ENCODE measurements at places on chromosomes 5 and 9.

DNA sequence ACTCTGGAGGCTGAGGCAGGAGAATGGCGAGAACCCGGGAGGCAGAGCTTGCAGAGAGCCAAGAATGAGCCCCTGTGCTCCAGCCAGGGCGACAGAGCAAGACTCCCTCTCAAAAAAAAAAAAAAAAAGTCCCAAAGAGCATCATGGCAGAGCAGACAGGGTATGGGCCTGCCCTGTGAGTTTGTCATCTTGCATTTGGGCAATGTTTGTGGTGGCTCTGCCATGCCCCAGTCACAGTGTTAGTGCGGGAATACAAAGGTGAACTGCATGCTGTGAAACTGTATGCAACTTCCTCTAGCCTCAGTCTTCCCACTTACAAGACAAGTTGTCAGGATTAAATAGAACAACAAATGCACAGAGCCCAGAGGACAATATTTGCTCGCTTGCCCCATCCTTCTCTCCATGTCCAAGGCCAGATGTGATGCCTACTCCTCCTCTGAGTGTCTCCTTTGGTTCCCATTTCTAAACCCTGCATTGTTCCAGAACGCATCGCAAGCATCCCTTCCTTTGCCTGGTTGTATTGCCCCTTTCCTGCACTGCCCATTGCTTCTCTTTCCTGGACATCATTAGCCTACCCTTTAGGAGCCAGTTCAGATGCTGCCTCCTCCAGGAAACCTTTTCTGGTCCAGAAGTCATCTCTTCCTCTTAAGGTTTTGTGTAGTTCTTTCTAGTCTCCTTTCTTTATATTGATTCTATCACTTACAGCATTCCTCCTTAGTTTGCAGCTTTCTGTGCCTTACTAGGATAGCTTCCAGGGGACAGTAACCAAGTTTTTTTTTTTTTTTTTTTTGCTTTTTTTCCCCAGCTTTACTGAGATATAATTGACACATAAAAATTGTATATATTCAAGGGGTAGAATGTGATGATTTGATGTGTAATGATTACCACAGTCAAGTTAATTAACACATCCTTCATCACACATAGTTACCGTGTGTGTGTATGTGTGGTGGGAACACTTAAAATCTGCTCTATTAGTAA lies 69.0 kb upstream of the TNFAIP8 start:
- no peak for DNase-seq

GRCh38 chr9:96245399-96245798 lies 56.6 kb downstream of the HSD17B3 start:
- DNase-seq, result no peak

DNA sequence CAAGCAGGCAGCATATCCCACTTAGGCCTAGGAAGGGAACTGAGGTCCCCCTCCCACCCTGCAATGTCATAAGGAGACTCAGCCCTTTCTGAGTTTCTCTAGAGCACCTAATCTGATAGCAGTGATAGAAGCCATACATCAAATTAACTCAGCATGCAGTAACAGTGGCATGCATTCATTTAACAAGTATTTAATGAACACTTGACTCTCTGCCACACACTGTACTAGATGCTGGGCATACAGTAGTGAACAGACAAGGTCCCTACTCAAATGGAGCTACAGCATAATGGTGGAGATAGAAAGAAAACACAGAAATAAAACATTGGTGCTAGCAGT lies 58.6 kb downstream of the SLC22A5 start:
- DNase-seq, result no peak

DNA sequence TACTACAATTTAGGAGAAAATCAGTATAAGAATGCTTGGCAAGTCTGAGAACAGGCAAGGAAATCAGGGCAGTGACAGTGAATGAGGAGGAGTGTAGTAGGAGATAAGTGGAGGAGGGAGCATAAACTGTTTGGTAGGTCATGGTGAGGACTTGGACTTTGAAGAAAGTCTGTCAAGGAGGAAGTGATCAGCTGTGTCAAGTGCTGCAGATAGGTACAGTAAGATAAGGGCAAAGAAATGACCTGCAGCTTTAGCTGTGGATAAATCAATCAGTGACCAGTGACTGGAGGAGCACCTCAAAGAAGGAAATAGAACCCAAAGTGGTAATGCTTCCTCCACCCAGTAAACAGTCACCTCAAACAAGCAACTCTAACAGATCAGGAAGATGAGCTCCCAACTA lies 106.3 kb downstream of the RAPGEF6 start:
- no peak for DNase-seq

DNA sequence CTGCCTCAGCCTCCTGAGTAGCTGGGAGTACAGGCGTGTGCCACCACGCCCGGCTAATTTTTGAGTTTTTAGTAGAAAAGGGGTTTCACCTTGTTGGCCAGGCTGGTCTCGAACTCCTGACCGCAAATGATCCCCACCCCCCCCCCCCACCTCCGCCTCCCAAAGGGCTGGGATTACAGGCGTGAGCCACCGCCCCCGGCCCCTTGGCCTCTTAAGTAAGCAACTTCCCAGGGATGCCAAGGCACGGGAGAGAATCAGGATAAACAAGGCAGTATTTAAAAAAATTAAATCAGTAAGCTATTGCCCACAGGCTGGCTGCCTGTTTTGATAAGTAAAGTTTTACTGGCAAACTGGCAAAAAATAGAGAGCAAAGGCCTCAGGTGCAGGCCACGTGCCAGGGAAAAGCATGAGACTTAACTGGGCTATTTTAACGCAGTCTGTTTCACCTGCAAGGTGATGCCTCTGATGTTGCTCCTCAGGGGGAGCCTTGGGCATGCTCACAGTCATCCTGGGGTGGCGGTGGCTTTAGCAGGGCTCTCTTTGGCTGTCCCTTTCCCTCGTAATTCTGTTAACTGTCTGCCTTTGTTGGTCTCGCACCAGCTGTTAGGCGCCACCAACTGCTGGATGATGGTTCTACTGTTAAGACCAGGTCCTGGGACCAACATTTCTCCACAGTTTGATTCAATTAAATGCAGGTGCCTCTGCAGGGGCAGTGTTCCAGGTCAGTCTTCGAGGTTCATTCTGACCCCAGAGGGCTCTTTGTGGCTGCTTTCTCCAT lies 19.4 kb upstream of the RNF130 start:
- peak; percentile 25 for DNase-seq

DNA sequence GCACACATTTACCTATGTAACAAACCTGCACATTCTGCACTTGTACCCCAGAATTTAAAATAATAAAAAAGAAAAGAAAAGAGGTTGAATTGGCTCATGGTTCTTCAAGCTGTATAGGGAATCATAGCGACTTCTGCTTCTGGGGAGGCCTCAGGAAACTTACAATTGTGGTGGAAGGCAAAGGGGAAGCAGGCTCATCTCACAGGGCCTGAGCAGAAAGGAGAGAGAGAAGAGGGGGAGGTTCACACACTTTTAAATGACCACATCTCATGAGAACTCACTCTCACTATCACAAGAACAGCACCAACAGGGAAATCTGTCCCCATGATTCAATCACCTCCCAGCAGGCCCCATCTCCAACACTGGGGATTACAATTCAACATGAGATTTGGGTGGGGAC lies 214.6 kb downstream of the CDK5RAP2 start:
- DNase-seq, result no peak

DNA sequence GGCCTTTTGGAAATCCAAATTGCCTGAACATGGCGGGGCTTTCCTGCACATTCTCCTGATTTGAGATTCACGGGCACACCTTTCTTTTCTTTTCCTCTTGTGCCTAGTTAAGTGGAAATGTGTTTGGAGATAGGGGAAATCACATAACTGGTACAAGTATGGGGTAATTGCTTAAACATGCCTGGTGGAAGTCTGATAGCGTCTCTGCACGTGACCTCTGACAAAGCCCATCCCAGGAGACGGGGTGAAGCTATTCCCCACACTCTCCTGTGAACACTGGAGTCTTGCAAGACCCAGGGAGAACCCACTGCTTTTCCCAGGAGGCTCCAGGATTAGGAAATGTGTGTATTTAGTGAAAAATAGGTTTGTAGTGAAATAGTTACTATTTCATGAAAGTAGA lies 2.9 kb upstream of the REEP2 start:
- no peak for DNase-seq

All from fibroblast of skin of right biceps (primary cell).